ENCODE measurements at places on chromosomes 1 and 21. TPM values are rescaled to one million over a fixed set of nuclear protein-coding genes. Genes with fewer than 3 reads are reported as not detected.

Gene DENND2D
- total RNA-seq: 157 TPM

Gene RHOC
- 51.6 TPM for total RNA-seq

Gene IL23R
- 16.8 TPM for total RNA-seq

Gene AURKAIP1
- total RNA-seq: 131 TPM

- H3K4me1 ChIP-seq: no peaks in the 10 kb centered on the region
- H3K27me3 ChIP-seq: no peaks in the 10 kb centered on the region
- no peak overlapping the region for H3K4me3 ChIP-seq
- no peak for DNase-seq
These were observed 128.0 kb downstream of the TNNI3K start for GRCh38 chr1:74363220-74363619.

DNA sequence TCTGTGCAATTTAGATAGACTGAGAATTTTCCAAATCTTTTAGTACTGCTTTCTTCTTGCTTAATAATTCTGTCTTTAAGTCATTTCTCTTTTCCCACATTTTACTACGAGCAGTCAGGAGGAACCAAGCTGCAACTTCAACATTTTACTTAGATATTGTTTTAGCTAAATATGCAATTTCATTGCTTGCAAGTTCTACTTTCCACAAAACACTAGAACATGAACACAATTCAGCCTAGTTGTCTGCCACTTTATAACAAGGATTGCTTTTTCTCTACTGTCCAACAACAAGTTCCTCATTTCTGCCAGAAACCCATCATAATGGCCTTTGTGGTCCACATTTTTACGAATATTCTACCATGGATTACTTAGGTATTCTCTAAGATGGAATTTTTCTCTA is 36.6 kb downstream of the SORT1 start:
- no peak overlapping the region for H3K27ac ChIP-seq
- H3K36me3 ChIP-seq: no peaks in the 10 kb centered on the region
- no peak overlapping the region for H3K4me3 ChIP-seq
- no peak for DNase-seq
- H3K4me1 ChIP-seq: no peaks in the 10 kb centered on the region
- H3K27me3 ChIP-seq: peaks cover 22% of the 10 kb centered on the region

DNA sequence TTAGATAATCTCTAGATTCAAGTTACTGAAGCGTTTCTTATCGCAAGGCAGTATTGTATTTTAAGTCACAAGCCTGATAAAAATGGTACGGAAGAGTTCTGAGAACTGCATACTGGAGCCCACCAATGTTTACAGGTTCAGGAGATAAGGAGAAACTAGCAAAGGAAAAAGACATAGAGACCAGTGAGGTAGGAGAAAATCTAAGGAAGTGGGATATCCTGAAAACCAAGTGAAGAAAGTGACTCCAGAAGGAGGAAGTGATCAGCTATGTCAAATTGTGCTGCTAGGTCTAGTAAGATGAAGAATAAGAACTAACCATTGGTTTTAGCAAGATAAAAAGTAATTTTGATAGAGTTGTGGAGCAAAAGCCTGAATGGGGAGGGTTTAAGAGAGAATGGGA is 31.0 kb upstream of the ACADM start:
- no peak overlapping the region for H3K4me3 ChIP-seq
- H3K27ac ChIP-seq: no peak overlapping the region
- H3K4me1 ChIP-seq: no peaks in the 10 kb centered on the region
- H3K27me3 ChIP-seq: peaks cover 1% of the 10 kb centered on the region
- DNase-seq: no peak

- H3K4me1 ChIP-seq: peaks cover 51% of the 10 kb centered on the region
- peaks cover 32% of the 10 kb centered on the region for H3K36me3 ChIP-seq
- peak overlapping the region; percentile 58 for H3K27ac ChIP-seq
- H3K4me3 ChIP-seq: no peak overlapping the region
- no peaks in the 10 kb centered on the region for H3K27me3 ChIP-seq
These were observed 23.2 kb upstream of the CACYBP start for GRCh38 chr1:174976436-174977108.

DNA sequence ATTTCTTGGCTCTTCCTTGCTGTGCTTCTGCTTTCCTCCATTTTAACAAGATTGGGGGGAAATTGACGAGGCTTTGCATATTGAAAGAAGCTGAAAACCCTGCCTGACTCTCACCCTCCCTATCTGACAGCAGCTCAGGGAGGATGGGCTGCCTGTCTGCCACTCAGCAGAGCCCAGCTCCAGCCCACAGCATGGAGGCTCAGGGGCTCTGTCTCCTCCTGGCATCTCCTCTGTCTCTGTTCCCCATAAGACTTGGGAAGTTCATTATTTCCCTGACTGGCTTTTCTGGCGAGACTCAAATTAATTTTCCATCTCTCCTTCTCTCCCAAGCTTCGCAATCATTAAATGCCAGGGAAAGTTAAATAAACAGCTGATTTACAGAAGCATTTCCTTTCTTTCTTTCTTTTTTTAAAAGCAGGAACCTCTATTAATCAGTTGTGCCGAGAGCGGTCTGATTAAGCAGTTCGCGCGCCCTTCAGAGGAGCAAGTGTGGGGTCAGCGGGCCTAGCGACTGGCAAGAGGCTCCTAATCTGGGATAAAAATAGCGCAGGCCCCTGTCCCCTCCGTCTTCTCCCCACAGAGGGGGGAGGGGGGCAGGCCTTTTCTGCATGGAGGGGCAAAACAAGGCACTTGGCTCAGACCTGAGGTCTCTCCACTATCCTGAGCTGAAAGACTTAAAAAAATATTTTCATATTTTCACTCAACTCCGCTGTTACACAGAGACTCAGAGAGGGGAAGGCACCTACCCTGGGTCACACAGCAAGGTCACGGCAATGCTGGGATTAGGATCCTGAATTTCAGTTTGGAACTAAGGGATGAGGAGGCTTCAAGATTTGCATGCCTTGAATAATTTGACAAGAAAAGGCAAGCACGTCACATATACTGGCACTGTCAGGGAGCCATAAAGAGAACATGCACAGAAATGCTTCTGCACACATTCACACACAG is 170.4 kb downstream of the ACTL8 start:
- H3K4me3 ChIP-seq: no peak overlapping the region
- no peak for DNase-seq
- peaks cover 20% of the 10 kb centered on the region for H3K27me3 ChIP-seq
- H3K4me1 ChIP-seq: no peaks in the 10 kb centered on the region
- no peaks in the 10 kb centered on the region for H3K36me3 ChIP-seq

- H3K4me3 ChIP-seq: no peak overlapping the region
- no peaks in the 10 kb centered on the region for H3K36me3 ChIP-seq
- peaks cover 79% of the 10 kb centered on the region for H3K4me1 ChIP-seq
- peak overlapping the region; percentile 44 for H3K27ac ChIP-seq
- no peaks in the 10 kb centered on the region for H3K27me3 ChIP-seq
These were observed 30.0 kb upstream of the EPS8L3 start for GRCh38 chr1:109793486-109794318.

- no peaks in the 10 kb centered on the region for H3K36me3 ChIP-seq
- H3K27me3 ChIP-seq: no peaks in the 10 kb centered on the region
These were observed 110.1 kb upstream of the ATP1A1 start for GRCh38 chr1:116262995-116263385.

GRCh38 chr1:53543778-53544695 is 84.8 kb downstream of the DMRTB1 start:
- H3K27ac ChIP-seq: no peak overlapping the region
- H3K36me3 ChIP-seq: no peaks in the 10 kb centered on the region
- H3K27me3 ChIP-seq: no peaks in the 10 kb centered on the region
- no peak for DNase-seq
- H3K4me1 ChIP-seq: no peaks in the 10 kb centered on the region

DNA sequence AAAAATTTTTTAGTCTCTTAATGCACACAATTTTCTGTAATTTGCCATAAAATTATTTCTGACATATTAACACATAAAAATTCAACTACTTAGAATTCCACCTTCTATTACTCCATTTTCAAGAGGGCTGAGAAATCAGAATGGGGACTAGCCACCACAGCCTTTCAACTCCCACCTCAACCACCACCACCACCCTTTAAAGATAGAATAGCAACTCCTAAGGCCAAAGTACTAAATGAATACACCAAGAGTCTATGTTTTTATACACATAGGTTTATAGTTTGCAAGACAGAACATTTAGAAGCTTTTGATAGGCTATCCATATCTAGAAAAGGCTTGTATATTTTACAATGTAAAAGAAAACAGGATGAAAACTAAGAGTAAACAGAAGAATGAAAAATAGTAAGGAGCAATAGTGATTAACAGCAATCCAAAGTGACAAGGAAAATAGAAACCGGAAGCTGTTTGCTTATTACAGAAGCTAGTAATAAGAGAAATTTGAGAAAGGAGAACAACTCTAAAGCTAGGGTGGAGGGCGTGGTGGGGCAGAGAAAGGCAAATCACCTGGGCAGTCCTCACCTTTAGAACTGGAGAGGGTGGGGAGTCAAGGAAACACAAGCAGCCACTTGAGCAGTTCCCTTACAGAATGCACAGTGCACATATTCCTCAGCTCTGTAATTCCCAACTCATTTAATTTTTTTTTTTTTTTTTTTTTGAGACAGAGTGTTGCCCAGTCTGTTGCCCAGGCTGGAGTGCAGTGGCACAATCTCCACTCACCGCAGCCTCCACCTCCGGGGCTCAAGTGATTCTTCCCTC is 27.7 kb downstream of the EPS15 start:
- H3K4me1 ChIP-seq: peaks cover 53% of the 10 kb centered on the region
- H3K27ac ChIP-seq: peak overlapping the region; percentile 25
- H3K4me3 ChIP-seq: no peak overlapping the region
- DNase-seq: no peak
- H3K36me3 ChIP-seq: peaks cover 2% of the 10 kb centered on the region

DNA sequence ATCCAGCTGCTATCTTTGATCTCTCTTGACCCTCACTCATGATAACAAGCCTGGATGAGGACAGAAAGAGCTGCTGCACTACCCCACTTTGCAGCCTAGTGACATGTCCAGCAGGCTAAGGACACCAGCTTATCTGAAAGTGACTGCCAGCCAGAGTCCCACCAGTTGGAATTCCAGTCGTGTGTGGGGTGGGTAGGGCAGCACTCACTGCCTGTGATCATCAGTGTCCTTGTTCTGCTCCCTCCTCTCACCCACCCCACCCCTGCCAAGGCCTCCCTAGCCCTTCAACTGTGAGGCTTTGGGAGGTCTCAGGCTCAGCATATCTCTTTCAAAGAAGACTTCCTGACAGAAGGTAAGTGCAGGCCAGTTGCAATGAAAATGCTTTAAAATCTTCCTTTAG is 15.5 kb upstream of the NMNAT2 start:
- H3K27ac ChIP-seq: no peak overlapping the region
- H3K36me3 ChIP-seq: no peaks in the 10 kb centered on the region
- no peaks in the 10 kb centered on the region for H3K4me1 ChIP-seq
- H3K27me3 ChIP-seq: peaks cover 24% of the 10 kb centered on the region

DNA sequence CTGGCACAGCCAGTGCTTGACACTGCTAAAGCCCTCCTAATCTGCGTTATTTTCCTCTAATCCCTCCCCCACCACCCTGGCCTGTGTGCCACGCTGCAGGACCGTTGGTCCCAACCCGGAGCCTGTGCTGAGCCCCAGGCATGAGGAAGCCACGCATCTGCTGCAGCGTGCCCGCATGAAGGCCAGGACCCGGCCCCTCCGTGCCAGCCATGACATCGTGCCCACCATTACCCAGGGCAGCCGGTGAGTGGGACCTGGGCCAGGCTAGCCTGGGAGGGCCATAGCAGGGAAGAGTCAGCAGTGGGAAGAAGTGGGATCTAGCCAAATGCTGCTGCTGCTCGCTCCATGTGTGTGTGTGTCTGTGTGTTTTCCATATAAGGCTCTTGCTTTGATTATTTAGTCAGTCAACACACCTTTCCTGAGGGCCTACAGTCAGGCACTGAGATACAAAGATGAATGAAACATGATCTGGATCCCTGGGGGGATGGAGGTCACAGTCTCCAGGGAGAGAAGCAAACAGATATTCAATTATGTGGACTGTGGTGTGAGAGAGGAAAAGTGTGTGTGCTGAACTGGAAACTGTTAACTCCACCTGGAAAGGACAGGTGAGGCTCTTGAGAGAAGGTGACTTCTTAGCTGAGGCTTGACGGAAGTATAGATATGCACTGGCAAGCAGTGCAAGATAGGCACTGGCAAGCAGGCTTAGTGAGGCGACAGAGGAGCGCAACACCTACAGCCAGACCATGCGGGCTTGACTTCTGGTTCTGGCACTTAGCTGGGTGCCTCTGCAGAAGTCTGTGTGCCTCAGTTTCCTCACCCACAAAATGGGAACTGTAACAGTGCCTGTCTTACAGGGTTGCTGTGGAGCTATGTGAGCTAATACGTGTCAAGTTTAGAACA is 15.9 kb downstream of the KIAA1614 start:
- no peak for DNase-seq
- H3K27ac ChIP-seq: no peak overlapping the region
- H3K4me1 ChIP-seq: no peaks in the 10 kb centered on the region
- no peaks in the 10 kb centered on the region for H3K27me3 ChIP-seq

DNA sequence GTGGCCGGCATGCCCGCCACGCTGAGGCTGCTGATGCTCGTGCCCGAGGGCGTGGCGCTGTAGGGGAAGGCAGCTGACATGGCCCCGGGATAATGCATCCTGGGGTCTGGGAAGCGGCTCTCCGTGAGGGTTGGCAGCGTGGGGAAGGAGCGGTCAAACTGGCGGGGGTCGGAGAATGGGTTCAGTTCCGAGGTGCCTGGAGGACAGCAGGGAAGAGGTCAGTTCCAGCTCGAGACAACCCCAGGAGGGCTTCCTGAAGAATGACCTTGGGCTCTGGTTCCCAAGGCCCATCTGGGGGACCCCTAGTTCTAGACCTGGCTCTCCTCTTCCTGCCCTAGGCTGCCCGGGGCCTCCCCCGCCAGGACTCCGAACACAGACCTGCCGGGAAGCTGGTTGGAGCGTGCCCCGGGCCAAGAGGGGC is 27.6 kb downstream of the RUNX3 start:
- H3K27ac ChIP-seq: peak overlapping the region; percentile 65
- H3K4me1 ChIP-seq: peaks cover 25% of the 10 kb centered on the region
- peak overlapping the region; percentile 4 for H3K4me3 ChIP-seq
- H3K36me3 ChIP-seq: peaks cover 52% of the 10 kb centered on the region

DNA sequence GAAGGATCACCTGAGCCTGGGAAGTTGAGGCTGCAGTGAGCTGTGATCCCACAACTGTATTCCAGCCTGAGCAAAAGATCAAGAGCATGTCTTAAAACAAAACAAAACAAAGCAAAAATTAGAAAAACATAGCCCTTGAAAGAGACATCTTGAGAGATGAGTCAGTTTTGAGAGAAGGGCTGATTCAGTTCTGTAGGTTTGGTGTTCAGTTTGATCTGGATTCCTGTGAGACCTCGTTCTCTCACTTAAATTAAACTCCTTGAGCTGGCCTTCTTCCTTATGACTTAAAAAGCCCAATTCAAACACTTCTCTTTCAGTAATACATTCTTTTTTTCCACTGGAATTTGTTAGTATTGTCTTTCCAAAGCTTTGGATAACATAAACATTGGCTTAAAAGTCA is 164.2 kb downstream of the NRIP1 start:
- H3K4me1 ChIP-seq: peaks cover 13% of the 10 kb centered on the region
- DNase-seq: no peak
- H3K36me3 ChIP-seq: no peaks in the 10 kb centered on the region
- H3K27ac ChIP-seq: no peak overlapping the region
- H3K4me3 ChIP-seq: no peak overlapping the region

- H3K36me3 ChIP-seq: no peaks in the 10 kb centered on the region
- DNase-seq: no peak
- H3K27ac ChIP-seq: peak overlapping the region; percentile 92
- peaks cover 86% of the 10 kb centered on the region for H3K4me1 ChIP-seq
These were observed 11.4 kb downstream of the NEK7 start for GRCh38 chr1:198168227-198168626.

- peak; percentile 30 for DNase-seq
- H3K4me3 ChIP-seq: peak overlapping the region; percentile 82
- no peak overlapping the region for H3K27ac ChIP-seq
- peaks cover 16% of the 10 kb centered on the region for H3K27me3 ChIP-seq
- H3K4me1 ChIP-seq: peaks cover 18% of the 10 kb centered on the region
These were observed 776 bp downstream of the ITSN1 start for GRCh38 chr21:33642896-33643657.

- peak; percentile 44 for DNase-seq
- no peaks in the 10 kb centered on the region for H3K27me3 ChIP-seq
- H3K4me3 ChIP-seq: peak overlapping the region; percentile 93
- H3K4me1 ChIP-seq: peaks cover 47% of the 10 kb centered on the region
- H3K36me3 ChIP-seq: peaks cover 2% of the 10 kb centered on the region
These were observed 520 bp upstream of the MR1 start for GRCh38 chr1:181033128-181033798.

Data from activated CD4-positive, alpha-beta memory T cell treated with anti-CD3 and anti-CD28 coated beads for 36 hours (primary cell).